HS-27A (cell line): ENCODE measurements at places on chromosomes 12 and 14.

DNA sequence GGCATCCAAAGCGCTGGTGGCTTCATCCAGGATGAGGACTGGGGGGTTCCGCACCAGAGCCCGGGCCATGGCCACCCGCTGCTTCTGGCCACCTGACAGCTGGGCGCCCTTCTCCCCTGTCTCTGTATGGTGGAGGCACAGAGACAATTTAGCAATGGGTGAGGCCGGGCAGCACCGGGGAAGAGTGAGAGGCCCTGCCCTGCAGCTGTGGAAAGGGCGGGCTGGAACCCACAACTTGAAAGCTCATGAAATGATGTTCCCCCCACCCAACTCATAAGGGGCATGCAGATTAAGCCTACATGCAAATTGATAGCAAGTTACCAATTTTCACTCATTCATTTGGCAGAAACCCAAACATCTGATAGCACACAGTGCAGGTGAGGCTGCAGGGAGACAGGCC lies 34.1 kb downstream of the ABCB9 start:
- DNase-seq = no peak

DNA sequence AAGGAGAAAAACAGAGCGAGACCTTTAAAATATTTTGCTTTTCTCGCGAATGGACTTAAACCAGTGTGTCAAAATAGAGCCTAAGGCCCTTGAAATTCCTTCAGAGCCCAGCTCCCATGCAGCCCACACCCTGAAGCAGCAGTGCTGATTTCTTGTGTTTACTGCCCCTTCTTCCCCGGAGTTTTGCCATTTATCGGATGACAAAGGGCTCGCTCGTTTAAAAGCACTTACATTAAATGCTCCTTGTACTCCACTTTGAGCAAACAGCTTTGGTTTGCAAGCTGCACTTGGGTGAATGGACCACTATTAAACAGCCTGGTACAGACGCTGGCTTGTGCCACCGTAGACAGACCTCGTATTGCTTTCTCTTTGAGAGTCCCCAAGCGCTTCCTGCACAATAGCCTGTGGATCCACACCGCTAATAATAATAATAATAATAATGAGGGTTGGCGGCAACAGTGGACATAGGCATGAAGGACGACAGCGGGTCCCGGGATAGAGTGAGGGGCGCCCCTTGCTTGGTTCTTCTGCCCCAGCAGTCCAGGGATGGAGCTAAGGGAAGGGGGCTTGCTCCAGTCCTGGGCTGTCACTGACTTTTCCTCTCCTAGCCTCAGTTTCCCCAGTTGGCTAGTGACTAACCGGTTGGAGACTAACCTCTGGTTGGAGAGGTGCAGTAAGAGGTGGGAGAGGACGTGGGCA lies 6.6 kb downstream of the DLK1 start:
- DNase-seq = no peak

DNA sequence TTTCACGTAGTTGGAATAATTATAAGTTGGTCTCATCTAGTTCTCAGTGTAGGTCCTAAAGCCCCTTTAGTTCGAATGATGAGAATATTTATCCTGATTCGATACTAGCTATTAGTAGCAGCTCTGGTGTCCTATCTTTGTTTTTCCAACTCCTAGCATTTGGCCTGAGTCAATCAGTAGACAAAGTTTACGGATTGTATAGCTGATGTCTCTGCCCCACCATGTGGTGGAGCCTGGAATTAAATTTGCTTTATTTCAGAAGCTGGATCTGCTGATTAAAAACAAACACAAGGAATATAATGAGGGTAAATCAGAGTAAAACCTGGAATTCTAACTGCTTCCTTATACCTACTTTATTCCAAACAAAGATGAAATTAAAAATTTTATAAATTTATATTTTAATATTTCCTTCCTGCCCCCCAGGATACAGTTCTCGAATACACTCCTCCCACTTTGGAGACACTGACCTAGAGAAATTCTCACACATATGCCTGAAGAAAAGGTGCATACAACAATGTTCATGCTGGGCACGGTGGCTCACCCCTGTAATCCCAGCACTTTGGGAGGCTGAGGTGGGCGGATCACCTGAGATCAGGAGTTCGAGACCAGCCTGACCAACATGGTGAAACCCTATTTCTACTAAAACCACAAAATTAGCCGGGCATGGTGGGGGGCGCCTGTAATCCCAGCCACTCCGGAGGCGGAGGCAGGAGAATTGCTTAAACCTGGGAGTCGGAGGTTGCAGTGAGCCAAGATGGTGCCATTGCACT lies 7.6 kb upstream of the BRMS1L start:
- DNase-seq = no peak

DNA sequence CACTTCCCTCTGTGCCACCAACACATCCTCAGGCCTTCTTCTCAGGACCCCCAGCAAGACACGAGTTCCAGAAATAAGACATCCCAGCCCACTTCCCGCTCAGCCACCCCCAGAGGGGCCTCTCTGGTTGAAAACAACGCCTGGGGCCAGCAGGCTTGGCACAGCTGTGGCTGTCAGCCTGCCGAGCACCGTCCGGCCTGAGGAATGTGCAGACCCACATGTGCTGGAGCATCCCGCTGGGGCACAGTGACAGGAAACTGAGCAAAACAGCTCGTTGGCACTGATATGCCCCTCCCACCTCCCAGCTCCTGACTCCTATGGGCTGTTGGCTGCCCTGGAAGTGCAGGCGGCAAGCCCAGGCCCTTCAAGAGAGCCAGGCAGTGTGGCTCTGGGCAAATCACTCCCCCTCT lies 1.4 kb downstream of the SYNE3 start:
- DNase-seq = no peak

DNA sequence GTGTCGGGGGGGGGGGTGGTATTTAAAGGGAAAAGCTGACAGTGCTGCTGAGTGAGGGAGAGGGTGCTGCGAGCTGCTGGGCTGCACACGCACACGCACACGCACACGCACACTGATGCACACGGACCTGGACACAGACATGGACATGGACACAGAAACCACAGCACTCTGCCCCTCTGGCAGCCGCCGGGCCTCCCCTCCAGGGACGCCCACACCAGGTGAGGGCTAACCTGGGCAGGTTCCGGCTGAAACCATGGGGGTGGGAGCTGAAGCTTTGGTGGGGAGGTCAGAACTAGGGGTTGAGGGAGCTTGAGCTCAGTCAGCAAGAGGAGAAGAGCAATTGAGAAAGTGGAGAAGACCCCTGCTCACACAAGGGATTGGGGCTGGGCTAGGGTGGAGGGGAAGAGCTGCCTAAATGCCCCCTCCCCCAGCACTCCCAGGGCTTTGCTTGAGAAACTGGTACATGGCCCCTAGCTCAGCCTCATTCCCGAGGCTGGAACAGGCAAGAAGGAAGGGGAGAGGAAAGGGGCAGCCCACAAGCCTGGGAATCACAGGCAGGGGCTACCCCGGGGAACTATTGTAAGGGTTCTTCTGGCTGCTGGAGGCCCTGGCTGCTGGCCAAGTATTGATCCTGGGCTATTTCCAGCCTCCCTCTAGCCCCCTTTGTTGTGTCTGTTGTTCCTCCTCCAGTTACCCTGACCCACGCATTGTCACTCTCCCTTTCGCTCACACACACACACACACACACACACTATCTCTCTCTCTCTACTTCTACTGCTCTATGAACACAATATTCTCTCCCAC lies at the start of gene REM2:
Gene REM2, plus strand, starts transcription at position 50 of the 804 bp plus-strand sequence. Its CDS starts 66 bp downstream, at position 116.
- no peak for DNase-seq

DNA sequence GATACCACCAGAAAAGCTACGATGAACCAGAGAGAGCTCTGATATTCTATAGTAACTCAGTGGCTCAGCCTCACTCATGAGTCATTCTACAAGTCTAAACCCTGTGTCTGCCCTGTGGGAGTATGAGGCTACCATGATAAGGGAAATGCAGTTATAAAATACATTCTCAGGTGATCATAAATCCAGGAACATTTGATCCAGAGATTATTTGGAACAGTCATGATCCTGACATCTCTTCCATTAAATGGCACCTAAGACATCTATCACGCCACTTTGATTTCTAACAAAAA lies 202.6 kb upstream of the RASSF8 start:
- no peak for DNase-seq

GRCh38 chr12:120763250-120763649 lies 37.6 kb downstream of the ACADS start:
- no peak for DNase-seq

GRCh38 chr14:63727736-63728728 lies at the start of gene SGPP1:
Gene SGPP1 (minus strand): TSS chr14:63728065. CDS start chr14:63727944, 121 bp downstream.
- peak; percentile 72 for DNase-seq
